ENCODE measurements at places on chromosomes 5 and 9.

GRCh38 chr5:76041863-76042262 is 41.3 kb upstream of the SV2C start:
- no peak for ATAC-seq

DNA sequence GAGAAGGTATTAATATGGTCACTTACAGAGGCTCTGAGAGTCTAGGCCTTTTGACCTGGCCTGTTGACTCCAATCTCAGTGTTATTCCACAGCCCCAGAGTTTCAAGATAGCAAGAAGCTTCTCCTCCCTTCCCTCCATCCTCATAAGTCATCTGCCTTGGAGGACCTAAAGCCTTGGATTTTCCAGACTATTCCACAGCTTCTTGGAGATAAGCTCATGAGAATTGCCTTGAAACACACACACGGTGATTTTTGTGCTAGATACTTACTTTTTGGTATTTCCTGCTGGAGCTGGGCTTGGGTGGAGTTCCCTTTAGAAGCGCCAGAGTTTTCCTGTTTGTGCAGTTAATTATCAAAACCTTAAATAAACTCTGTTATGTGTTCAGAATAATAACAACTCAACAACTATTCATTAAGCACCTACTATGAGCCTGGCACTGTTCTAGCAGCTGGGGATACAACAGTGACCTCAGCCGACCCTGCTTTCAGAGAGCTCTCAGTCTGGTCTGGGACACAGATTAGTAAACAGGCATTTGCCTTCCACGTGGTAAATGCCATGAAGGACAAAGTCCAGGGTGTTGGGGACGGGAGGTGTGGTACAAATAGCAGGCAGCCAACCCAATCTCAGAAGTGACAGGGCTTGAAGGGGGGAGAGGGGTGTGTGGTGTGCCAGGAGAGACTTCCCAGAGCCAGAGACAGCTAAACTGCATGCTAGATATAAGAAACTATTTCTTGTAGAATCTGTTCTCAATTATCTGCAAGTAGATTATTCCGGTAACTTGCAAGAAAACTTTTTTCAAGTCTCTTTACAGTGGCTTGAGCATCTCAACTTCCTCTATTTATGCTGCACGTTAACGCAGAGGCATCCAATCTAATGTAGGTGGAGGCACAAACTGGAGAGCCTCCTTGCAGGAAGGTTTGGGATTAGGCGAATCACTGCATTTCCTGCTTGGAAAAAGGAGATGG is 55.9 kb upstream of the KLF9 start:
- peak; percentile 80 for ATAC-seq

DNA sequence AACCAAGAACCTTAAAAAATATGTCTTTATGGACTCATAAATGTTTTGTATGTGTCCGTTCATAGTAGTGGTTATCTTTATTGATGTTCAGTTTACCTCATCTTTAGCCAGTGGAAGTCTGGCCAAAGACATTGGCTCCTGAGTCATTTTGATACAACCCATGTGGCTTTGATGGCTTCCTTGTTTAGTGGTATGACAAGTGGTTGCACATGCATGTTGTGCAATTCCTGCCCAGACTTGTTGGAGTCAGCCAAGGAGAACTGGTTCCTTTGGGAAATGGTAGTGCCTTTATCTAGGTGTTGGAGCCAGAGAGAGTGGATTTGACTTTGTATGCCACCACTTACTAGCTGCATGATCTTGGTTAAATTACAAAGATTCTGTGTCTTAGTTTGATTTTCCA is 94.3 kb downstream of the RPS23 start:
- no peak for ATAC-seq

DNA sequence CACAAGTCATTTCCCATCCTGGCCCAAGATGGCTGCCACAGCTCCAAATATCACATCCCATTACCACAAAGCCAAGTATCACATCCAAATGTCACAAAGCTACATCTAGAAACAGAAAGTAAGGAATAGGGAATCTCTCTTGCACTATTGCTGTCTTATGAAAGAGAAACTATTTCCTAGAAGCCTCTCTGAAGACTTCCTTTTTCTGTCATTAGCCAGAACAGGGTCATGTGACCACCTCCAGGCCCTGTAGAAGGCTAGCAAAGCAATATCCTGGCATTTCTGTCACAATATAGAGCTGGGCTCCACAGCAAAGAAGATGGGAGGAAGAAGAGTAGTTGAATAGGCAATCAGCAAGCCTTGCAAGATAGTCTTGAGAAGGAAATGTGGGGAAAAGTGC is 99.2 kb downstream of the SH3TC2 start:
- ATAC-seq = no peak

GRCh38 chr5:10580531-10581423 is 16.9 kb downstream of the ANKRD33B start:
- ATAC-seq = no peak

- ATAC-seq = no peak
Measured at GRCh38 chr5:77360381-77360780, 131.7 kb downstream of the WDR41 start.

DNA sequence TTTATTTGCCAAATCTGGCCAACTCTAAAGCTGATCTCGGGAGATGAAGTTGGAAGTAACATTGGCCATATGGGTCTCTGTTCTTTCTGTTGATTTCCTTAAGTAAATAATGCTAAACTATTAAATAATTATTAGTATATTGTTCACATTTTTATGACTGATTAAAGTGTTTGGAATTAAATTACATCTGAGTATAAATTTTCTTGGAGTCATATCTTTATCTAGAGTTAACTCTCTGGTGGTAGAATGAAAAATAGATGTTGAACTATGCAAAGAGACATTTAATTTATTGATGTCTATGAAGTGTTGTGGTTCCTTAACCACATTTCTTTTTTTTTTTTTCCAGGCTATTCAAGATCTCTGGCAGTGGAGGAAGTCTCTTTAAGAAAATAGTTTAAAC is 9.3 kb upstream of the FGF18 start:
- no peak for ATAC-seq

GRCh38 chr5:157690690-157691433 is 19.5 kb downstream of the C5orf52 start:
- ATAC-seq = no peak

- no peak for ATAC-seq
Measured at GRCh38 chr9:82560036-82560435, 502.9 kb downstream of the RASEF start.

GRCh38 chr9:14007190-14007769 is 306.7 kb downstream of the NFIB start:
- no peak for ATAC-seq

DNA sequence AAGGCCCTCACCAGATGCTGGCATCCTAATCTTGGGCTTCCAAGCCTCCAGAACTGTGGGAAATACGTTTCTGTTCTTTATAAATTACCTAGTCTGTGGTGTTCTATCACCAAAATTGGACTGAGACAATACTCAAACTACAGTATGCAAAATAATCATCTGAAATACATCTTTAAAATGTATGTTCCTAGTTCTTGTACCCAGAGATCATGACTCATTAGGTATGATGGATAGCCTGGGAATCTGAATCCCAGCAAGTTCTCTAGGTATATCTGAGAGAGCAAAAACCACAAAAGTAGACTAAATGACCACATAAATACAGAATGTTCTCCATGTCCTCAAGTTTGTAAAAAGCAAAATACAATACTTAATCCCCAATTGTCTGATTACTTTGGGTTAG is 166.3 kb downstream of the YIPF5 start:
- ATAC-seq = peak; percentile 27

- ATAC-seq = peak; percentile 57
Measured at GRCh38 chr5:127206320-127207113, 84.1 kb upstream of the MEGF10 start.

GRCh38 chr5:107389775-107390148 is 281.0 kb downstream of the EFNA5 start:
- no peak for ATAC-seq

- ATAC-seq = no peak
Measured at GRCh38 chr9:89440951-89441654, 56.8 kb downstream of the SEMA4D start.

- ATAC-seq = no peak
Measured at GRCh38 chr9:111854799-111855198, 41.8 kb upstream of the UGCG start.

DNA sequence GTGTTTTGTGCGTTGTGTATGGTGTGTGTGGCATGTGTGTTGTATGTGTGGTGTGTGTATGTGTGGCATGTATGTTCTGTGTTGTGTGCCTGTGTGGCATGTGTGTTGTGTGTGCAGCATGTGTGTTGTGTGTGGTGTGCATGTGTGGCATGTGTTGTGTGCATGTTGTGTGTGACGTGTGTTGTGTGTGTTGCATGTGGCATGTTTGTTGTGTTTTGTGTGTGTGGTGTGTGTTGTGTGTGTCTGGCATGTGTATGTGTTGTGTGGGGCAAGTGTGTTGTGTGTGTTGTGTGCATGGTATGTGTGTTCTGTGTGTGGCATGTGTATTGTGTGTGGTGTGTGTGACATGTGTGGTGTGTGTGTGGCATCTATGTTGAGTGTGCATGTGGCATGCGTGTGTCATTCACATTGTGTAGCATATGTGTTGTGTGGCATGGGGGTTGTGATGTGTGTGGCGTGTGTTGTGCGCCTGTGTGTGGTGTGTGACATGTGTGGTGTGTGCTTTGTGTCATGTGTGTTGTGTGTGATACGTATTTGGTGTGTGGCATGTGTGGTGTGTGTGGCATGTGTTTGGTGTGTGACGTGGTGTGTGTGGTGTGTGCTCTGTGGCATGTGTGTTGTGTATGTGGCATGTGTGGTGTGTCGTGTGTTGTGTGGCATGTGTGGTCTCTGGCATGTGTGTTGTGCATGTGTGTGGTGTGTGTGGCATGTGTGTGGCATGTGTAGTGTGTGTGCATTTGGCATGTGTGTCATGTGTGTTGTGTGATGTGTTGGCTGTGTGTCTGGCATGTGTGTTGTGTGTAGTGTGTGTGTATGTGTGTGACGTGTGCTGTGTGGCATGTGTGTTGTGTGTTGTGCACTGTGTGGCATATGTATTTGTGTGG is 46.6 kb upstream of the IRX4 start:
- no peak for ATAC-seq

- ATAC-seq = no peak
Measured at GRCh38 chr5:36688722-36689121, 82.3 kb downstream of the SLC1A3 start.

- no peak for ATAC-seq
Measured at GRCh38 chr9:92986176-92987119, 39.1 kb downstream of the FGD3 start.

DNA sequence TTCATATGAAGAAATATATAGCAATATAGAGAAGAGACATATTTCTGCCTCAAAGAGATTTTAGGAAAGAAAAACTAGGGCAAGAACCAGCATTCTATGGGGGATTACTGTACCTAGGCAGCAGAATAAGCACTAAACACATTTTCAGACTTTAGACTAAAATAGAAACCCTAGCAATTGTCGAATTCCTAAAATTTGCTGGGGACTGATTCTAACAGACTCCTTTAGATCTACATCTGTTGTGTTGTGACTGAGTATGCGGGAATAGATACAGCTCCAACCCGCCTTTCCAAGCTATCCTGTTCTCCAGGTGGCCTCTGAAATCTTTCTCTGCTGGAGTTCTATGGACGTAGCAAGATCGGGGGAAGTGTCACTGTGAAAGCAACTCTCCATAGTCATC is 482.2 kb downstream of the NTRK2 start:
- ATAC-seq = no peak

DNA sequence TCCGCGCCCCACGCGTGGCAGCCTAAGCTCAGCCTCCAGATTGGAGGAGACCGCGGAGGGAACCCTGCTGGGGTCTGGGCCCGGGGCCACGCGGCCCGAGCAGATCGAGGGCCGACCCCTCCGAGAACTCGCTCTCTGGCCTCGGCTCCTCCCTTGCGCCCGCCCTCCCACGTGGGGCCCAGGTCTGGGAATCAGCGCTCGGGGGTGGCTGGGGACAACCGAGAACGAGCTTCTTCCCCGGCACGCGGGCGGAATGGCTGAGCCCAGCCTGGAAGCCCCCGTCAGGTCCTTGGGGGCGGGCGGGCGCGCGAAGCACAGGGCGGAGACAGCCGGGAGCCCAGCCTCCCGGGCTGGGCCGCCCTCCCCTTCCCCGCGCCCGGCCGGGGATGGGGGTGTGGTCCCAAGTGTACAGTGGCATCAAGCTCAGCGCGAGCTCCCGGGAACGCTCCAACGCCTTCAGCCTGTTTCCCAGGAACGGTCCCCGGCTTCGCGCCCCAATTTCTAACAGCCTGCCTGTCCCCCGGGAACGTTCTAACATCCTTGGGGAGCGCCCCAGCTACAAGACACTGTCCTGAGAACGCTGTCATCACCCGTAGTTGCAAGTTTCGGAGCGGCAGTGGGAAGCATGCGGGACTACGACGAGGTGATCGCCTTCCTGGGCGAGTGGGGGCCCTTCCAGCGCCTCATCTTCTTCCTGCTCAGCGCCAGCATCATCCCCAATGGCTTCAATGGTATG is at the start of gene SLC22A4:
SLC22A4 (plus strand) TSS at position 403 of the 736 bp plus-strand sequence; CDS start at position 626, 223 bp downstream.
- ATAC-seq = peak; percentile 89

- ATAC-seq = peak; percentile 96
Measured at GRCh38 chr5:1385395-1386273, 40.7 kb upstream of the CLPTM1L start.

DNA sequence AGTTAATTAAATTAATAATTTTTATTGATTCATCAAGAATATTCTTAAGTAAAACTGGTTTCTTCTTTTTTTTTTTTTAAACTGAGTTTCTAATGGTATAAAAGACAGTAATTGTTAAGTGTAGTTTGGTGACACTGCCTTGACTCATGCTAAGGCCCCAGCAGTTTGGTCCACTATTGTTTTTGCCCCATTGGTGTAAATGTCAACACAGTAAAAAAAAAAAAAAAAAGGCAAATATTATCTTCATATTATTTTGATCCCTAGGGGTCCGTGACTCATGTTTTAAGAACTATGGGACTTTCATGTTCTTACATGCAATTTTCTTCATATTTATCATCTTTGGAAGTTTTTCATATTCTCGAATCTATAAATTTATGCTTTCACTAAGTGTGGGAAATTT is 29.2 kb upstream of the JAK2 start:
- ATAC-seq = no peak

- ATAC-seq = no peak
Measured at GRCh38 chr9:14741369-14741768, 18.8 kb upstream of the CER1 start.

- ATAC-seq = no peak
Measured at GRCh38 chr9:123500336-123500735, 144.3 kb downstream of the CRB2 start.

DNA sequence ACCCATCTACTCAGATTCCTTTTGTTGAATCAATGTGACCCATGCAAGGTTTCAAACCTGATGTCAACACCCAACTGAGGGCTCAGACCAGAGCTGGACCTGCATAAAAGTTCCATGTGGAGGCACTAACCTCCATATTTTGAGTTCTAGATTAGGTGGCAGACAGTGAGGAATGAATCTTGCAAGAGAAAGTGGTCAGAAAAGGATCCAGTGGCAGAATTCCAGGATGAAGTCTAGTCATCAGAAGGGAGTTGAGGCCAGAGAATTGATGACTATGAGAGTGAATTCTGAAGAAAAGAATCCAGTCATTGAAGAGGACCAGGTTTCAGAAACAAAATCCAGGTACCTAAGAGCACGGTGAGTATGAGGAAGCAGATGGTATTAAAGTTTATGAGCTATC is 205.1 kb upstream of the RGMB start:
- ATAC-seq = no peak

DNA sequence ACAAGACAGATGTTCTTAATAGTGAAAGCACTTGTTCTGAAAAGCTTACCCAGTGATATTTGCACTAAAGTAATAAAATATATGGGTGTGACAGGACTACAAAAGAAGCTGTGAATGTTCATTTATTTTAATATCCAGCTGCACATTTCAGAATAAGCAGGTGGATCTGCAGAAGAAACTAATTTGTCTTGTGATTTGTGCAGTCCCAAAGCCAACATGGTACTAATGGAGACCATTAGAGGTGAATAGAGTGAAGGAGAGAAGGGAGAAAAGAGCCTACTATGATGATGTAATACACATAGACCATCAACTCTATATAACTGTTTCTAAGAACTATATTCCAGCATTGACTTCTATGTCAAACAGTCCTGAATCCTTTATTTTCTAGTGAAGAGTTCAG is 362.8 kb downstream of the ISL1 start:
- no peak for ATAC-seq

All from SK-N-SH treated with all-trans-retinoic acid at 6 μM for 48 hours (cell line).